GDM1 (cell line): ENCODE measurements at places on chromosomes 16 and 17.

GRCh38 chr17:45948881-45949624, 50.0 kb upstream of the STH start:
- DNase-seq, result peak; percentile 33

DNA sequence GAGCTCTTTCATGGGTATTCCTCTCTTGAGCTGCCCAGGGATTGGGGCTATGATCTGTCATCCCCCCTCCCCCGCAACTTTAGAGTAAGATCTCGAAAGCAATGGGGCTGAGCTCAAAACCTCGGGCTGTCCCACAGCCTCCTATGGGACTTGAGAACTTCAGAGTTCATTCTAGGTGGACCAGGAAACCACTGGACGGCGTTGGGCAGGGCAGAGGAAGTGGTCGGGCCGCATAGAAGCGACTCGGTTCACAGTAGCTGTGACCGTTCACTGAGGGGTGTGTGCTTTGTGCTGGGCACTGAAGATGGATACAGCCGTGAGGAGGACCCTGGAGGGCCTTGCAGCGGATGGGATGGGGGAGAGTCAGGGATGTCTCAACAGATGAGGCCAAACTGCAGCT, 292.0 kb downstream of the CPPED1 start:
- DNase-seq, result no peak

GRCh38 chr17:72342627-72343527, 222.1 kb downstream of the SOX9 start:
- DNase-seq, result no peak

DNA sequence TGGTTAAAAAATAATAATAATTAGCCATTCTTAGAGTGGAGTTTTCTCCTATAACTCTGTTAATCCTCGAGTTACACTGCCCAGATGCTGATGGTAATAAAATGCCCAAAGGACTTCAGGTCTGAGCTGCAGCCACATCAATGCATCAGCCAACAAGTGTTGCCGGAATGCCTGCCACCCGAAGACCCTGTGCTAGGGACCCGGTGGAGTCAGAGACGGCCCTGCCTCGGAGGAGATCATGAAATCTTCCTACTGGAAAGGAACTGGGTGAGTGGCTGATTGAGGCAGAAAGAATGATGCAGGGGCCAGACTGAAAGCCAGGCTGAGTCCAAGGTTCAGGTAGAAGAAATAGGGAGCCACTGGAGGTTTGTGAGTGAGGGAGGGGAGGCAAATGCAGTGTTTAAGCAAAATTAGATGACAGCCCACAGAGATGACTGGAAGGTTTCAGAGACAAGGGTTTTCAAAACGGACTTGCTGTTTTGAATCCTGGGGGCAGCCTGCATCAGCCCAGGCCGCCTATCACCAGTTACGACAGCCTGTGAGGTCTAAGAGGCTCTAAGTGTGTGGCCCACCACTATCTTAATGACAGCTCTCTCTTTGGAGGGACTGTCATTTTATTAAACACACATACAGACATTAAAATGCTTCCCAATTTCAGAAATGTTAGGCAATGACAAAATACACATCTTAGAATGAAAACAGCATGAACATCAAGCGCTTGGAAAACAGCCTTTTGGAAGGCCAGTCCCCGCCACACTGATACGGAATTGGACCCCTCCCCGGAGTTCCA, 100.0 kb downstream of the ZNF423 start:
- DNase-seq, result no peak

GRCh38 chr17:75683583-75683982, 16.4 kb downstream of the SAP30BP start:
- DNase-seq, result no peak

GRCh38 chr16:56866955-56867830, 2.2 kb downstream of the SLC12A3 start:
- no peak for DNase-seq

- no peak for DNase-seq
Observed at GRCh38 chr17:1506649-1507267, 9.7 kb downstream of the INPP5K start.

DNA sequence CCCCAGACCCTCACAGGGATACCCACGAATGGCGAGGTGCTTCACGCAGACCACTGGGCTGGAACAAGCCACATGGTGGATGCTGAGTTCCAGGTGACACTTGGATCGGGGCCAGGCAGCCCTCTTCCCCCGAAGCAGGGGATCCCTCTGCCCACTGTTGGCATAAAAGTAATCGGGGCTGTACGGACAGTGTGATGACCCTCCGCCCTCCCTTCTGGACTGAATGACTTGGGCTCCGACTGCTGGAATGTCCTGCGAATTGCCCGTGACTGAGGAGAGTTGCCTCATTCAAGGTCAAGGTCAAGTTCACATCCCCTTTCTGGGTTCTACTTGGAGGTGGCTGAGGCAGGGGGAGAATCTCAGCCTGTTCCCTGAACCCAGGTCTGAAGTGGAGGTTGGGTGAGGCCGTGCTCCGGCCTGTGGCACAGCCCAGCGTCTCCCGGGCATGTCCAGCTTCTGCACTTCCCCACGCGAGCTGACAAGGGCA, 28.5 kb upstream of the CREBBP start:
- DNase-seq, result no peak

DNA sequence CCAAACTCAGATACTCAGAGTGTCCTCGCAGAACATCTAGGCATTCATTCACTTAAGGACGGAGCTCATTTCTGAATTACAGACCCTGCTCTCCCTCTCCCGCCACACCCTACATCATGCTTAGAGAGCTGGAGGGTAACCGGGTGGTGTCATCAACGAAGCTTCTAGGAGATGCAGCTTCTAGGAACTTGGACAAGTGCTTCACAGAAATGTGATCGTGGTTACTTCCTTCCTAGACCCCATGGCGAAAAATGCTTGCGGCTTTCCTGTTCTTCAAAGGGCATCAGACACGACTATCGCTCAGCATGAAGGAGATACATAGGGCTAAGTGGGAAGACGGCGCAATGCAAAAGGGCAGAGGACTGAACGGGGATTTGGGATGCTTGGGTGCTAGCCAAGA, 126.8 kb downstream of the ZFHX3 start:
- DNase-seq, result no peak

DNA sequence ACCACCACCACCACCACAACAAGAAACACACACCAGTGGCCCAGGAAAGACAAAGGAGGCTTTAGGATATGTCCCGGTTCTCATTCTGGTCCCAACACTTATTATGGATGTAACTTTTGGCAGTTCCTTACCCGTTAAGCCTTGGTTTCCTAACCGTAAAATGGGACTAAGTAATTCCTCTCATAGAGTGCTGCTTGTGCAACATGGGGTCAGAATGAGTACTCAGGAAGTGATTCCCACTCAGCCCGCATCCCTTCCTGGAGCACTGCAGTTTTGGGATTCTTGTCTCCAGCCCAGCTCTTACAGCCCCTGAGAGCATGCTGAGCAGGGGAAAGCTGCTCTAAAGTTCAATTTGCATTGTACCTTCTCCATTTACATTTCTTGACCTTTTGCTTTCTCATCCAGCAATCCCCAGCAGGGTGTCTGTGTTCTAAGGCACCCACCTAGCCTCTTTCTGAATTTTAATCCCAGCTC, 262.6 kb downstream of the PRKCA start:
- DNase-seq, result no peak

GRCh38 chr17:66425756-66426396, 123.5 kb downstream of the PRKCA start:
- DNase-seq, result no peak

DNA sequence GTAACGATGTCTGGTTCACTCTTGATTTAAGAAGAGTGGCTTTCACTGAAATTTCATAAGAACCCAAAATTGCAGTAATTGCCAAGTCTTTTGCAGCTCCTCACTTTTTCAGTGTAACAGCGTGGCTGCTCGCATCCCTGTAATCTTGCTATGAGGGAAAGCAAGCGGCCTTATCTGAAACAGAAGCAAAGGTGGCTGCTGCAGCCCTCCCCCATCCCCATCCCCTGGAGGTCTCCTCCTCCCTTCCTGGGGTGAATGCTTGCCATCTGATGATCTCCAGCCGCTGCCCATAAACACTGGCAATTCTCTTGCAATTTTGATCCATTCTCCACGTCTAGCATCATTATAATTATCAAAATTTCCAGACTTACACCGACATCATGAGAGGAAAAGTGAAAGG, 182.5 kb upstream of the ASIC2 start:
- DNase-seq, result no peak

DNA sequence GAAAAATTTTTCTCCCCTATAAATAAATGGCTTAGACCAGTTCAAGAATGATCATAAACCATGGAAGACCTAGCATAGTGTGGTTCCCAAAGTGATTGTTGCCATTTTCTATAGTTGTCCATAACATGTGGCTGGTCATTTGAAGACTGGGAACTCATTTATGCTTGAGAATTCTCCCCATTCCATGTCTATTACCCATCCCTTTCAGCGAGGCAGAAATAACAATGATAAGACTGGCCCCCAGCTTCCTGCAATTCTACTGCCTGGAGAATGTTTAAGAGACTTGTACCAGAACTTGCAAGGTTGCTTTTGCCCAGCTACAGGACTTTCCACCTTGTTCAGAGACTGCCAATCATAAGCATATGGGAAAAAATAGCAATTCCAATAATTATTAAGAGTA, 146.5 kb upstream of the CDH11 start:
- DNase-seq, result no peak

DNA sequence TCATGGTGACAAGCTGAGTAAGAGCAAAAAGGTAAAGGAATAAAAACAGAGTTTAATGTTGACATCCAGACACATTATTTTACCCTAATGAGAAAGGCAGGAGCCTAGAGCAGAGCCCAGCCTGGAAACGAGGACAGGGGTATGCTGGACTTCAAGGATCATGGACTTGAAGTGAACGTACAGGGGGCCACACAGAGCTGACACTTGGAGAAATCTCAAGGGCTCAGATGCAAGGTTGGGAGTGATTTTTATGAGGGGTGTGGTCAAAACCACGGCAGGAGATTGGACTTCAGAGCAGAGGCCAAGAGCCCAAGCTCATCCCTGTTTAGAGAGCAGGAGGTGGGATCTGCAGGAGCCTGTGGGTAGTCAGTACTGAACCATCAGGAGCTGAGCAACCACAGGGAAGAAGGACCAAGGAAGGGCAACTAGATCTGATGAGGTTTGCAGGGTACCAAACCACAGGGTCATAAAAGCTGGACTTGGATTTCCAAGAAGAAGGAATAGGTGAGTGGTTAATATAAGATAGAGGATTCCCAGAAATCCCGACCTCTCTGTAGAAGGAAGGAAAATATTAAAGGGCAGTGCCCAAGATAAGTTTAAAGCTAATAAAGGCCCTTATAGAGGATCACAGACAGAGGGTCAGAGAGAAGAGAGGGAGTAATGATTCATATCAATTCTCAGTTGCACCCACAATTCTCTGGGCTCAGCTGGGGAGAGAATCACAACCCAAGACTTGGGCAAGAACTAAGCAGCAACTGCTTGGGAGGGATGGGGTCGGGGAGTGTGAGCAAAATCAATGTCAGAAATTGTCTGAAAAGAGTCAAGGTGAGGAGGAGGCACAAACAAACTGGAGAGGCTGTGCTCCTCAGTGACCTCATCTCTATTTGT, 331.7 kb downstream of the SOX9 start:
- no peak for DNase-seq

DNA sequence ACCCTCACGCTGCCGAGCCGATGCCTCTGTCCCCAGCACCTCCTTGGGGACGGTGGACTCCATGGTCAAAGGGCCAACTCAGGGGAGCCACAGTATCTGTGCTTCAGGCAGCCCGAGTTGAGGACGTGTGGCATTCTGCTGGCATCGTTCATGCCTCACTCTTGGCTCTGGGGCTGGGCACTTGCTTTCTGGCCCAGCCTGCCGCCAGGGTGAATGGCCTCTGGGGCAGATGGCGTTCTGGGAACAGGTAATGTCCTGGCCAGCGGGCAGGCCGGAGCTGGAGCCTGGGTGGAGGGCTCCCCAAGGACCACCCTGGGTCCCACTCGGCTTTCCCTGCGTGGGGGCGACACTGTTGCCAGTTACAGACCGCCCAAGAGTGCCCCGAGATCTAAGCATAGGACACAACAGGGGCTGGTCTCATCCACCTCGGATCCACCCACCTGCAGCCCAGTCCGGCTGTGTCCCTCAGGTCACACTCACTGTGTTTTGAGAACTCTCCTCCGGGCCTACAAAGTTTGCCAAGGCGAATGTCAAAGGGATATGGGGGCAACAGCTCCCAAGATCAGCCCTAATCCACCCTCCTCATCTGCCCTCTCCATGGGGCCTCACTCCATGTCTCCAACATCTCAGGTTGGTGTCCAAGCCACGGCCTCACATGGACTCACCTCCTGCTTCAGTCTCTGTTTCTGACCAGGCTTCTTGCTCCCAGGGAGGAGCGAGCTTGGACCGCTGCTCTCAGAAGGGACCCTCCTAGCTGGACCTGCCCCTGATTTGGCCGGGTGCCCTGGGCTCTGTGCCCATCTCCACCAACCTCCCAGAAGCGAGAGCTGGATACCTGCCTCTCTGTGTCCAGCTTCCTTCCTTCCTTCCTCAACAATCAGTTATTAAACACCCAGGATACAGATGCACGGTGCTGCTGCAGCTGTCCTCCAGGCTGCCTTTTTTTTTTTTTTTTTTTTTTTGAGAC, 60.8 kb downstream of the TMEM235 start:
- no peak for DNase-seq

DNA sequence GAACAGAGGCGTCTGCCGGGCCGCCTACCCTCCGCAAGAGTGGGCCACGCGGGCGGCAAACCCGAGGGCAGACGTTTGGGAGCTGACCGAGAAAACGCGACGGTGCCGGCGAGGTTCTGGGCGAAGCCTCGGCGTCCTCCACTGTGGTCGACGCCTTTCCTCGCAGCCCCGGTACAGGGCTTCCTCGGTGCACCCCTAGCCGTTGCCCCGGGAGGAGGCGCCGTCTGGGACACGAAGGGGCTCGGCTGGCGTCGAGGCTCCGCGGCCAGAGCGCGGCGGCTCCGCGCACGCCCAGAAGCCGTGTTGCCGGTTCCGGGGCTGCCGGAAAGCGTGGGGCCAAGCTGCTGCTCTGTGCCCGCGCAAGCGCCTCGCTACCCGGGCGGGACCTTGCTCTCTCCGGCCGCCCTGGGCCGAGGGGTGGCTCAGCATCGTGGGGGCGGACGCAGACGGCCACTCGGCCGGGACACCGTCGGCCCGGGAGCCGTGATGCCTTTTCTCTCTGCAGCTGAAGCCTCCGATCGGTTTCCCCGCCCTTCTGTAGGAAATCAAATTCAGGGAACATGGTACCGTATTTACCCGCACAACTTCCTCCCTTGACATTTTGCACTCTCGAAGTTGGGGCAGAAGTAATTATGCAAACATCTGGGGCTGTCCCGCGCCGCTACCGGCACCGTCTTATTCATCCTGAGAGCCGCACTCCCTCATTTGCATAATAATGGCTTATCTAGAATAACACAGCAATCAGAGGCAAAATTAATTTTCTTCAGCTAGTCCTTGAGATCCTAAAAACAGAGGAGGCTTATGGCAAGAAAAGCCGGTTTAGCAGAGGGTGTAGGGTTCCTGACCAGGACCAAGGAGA, 7.3 kb upstream of the CBX8 start:
- DNase-seq, result peak; percentile 48
